Spleen (tissue), 13 donors: ENCODE measurements at places on chromosomes 11 and 22. TPM values are rescaled to one million over a fixed set of nuclear protein-coding genes. Genes with fewer than 3 reads are reported as not detected.

Gene SAA4
- polyA plus RNA-seq, result 0.22 TPM

Gene ANO5
- 0.33 TPM for polyA plus RNA-seq

Gene PATE2
- not detected for polyA plus RNA-seq

Gene DDTL
- polyA plus RNA-seq, result 1.5 TPM

Gene FOLR1
- polyA plus RNA-seq, result 0.10 TPM

Gene LINC01488
- polyA plus RNA-seq, result not detected

Gene PRR33
- polyA plus RNA-seq, result 0.03 TPM

Gene C11orf87
- 0.06 TPM for polyA plus RNA-seq

Gene KDM4E
- not detected for polyA plus RNA-seq

Gene CD151
- polyA plus RNA-seq, result 82.8 TPM

Gene EXT2
- 17.1 TPM for polyA plus RNA-seq

Gene CENATAC
- polyA plus RNA-seq, result 44.1 TPM

GRCh38 chr22:38397189-38398085 is 57.6 kb downstream of the KCNJ4 start:
- DNase-seq, result peak; percentile 89

- DNase-seq, result peak; percentile 92
These were observed 75.9 kb upstream of the PRR5 start for GRCh38 chr22:44625981-44626687.

DNA sequence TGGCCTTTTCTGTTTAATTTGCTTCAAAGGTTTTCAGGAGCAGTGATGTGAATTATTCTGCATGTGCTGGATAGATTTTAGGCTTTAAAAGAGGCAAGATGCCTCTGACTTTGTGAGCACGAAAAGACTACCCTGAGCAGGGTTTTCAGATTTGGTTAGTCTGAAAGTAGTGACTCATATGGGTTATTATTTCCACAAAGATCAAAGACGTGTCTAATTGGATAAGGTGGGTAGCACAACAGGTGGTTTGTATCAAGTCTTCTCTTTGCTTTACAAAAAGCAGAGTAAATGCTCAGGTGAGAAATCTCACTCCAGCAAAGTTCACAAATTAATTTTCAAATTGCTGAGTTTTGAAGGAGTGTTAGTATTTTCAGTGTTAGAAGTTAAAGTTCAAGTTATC is 37.6 kb upstream of the DBX1 start:
- DNase-seq, result no peak

DNA sequence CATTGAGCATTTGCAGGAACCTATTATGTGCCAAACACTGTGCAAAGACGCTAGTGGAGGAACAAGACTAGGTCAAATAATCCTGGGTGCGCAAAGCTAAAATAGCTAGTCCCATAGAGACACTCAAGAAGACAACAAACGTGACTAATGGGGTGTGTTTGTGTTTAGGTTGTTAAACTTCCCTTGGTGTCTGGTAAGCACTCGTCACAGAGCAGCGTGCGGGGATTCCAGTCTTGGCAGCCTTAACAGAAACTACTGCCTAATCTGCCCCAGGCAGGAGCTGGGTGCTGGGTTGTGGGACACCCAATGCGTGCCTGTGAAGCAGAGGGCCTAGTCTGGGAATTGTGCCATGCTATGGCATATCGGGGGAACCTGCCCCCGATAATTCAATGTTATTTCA is 10.8 kb upstream of the CALCB start:
- no peak for DNase-seq

- no peak for DNase-seq
These were observed 58.8 kb upstream of the RDX start for GRCh38 chr11:110355011-110355744.

DNA sequence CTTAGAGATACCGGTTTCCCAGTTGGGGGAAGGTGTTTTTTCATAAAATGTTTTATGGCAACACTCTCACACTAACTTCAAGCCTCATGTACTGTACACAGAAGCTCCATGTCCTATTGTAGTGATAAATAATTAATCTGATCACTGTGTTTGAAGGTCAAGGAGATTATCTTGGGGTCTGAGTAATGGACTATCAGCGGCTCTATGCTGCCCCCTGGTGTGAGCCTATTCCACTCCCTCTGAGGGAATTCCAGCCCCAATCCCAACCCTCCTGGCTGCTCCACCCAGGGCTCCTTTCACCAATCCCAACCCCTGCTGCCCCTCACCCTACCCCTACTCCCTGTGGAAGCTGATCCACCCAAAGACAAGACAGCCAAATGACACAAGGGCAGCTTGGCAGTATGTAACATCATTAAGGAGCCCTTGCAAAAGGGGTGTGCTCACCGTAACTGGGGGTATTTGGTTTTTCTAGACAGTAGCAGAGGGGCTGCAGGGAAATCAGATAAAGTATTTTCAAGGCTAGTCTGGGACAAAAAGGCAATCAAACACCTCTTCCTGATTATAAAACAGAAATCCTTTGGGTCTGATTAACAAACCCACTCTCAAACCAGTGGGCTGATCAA is 22.3 kb downstream of the HPS4 start:
- no peak for DNase-seq

DNA sequence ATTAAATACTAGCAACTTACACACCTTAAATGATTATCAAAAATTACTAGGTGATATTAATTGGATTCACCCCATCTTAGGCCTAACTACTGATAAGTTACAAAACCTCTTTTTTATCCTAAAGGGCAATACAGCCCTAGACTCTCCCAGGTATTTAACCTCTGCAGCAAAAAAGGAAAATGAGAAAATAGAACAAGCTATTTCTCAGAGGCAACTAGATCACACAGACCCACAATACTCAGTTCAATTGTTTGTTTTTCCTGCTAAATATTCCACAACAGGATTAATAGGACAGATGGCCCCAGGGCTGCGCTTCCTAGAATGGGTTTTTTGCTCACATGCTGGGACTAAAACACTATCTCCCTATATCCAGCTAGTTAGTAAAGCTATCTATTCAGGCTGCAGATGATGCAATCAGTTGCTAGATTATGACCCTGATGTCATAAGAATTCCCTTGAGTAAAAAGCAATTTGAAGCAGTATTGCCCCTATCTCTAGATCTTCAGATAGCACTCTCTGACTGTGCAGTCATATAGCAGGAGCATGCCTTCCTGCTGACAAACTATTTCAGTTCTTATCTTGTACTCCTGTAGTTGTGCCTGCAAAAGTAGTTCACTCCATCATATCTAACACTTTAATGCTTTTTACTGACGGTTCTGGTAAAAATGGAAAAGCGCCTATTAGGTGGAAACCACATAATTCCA is 1595.5 kb upstream of the TENM4 start:
- no peak for DNase-seq

- no peak for DNase-seq
These were observed 3.8 kb upstream of the OR5A2 start for GRCh38 chr11:59429924-59430516.

DNA sequence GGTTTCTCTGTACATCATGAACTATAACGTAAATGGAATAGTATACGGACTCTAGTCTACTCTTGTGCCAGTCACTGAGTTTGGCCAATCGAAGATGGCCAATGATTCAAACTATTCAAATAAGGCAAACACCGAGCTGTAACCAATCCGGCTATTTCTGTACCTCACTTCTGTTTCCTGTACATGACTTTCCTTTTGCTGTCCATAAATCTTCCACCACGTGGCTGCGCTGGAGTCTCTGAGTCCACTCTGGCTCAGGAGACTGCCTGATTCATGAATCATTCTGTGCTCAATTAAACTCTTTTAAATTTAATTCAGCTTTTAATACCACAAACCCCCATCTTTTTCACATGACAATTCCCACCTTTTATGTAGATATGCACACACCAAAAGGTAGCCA is 1.5 kb upstream of the JAML start:
- no peak for DNase-seq

DNA sequence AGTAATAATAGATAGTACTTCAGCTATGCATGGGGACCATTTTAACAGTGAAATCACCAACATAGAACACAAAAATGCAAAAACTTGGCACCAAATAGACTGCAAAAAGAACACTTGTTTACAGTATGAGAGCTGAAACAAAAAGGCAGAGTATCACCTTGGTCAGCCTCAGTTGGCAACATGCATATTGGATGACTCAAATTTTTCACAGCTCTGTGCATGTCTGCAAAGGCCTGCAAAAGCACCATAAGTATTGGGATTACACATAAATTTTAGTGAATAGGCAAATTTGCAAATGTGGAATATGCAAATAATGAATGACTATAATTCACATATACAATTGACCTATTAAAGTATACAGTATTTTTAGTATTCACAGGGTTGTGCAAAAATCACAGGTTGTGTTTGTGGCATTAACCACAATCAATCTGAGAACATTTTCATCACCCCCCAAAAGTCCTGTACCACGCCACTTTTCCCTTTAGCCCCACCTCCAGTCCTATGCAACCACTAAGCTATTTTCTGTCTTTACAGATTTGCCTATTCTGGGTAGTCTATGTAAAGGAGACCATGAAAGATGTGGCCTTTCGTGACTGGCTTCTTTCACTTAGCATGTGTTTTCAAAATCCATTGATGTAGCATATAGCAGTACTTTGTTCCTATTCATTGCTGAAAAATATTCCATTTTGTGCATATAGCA is 47.2 kb downstream of the CCDC15 start:
- no peak for DNase-seq

- no peak for DNase-seq
These were observed 2.1 kb downstream of the UBE2L3 start for GRCh38 chr22:21569459-21570170.

DNA sequence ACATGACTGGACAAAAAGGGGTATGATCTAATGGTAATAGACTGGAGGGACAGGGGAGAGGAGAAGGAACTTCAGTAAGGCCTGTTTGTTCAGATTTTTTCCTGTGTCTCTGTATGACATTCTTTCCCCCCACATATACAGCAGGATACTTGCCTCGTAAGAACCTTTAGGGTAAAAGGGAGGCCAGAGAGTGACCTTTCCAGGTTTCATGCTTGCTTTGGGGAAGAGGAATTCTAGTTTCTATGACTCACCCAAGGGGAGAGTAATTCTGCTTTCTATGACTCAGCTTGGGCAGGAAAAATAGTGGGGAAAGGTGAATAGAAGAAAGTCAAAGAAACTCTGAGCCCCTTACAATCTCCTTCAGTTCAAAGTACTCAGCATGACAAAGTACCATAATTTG is 457.0 kb downstream of the DLG2 start:
- no peak for DNase-seq

DNA sequence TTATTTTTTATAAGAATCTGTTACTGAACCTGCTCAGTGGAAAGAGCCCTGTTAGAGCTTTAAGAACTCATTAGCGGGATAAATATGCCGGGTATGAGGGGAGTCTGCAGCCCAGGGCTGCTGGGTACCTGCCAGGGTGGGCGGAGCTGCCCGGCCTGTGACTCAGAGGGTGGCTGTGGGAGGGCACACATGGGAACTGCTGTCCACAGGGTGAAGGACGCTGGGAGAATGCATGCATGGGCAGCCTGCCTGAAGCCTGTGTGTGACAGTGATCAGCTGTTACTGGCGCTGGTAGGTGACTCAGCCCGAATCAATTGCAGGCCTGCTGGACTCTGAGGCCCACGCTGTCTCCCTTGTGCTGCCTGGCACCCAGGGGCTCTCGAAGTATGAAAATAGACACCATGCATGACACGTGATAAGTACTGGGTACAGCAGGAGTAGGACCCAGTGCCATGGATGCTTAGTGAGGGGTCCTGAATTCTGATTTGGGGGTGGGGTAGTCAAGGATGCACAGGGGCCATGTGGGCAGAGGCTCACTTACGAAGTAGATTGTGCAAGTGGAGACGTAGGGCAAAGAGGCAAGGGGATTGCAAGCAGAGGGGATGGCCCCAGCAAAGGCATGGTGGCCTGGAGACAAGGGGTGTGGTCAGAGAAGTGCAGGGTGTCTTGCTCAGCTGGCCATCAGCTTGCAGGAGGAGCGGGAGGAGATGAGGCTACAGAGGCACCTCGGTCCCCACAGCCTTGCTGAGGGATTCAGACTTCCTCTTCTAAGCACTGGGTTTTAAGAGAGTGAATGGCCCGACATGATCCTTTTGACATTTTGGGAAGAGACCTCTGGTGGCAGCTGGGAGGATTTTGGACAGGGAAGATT is 36.5 kb downstream of the GRIK4 start:
- peak; percentile 85 for DNase-seq

GRCh38 chr11:61545341-61545740 is 35.5 kb downstream of the SYT7 start:
- DNase-seq, result no peak

DNA sequence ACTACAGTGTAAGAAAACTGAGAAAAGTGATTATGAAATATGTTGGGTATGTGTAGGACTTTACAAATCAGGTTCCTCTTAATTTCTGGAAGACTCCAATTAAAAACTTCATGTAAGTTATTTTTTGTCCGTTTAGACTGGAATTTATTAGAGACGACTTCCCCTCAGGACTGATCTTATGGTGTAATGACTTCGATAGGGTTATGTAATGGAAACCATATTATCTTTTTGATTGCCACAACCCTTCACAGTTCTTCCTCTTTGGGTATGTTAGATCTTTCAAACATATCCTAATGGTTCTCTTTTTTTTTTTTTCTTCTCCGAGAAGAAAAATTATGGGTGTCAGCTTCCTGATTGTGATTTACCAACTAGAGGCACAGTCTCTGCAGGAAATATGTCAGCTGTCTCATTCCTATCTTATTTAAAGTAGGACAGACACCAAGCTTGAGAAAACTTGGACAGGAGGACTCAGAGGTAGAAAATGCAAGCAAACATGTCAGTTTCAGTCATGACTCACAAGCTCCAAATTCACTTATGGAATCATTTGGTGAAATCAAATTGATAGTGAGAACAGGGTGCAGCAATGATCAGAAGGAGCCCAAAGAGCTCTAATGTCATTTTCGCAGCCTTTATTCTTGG is 11.1 kb upstream of the LDLRAD3 start:
- no peak for DNase-seq

DNA sequence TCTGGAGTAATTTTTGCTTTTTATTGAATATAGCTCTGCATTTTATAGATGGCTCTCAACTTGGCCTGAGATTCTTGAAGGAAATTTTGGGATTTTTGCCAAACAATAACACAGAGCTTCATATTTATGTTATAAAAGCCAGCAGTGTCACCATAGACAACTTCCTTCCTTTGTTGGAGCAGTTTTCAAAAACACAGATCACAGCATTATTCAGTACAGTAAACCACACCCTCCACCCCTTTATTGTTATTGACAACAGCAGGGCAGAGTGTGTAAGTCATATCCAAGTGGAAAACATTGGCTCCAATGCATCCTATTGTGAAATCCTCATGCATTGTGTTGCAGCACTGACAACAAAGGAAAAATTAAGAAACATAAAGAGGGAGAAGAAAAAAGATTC is 62.6 kb upstream of the PRSS23 start:
- DNase-seq, result no peak

- no peak for DNase-seq
These were observed 201.9 kb downstream of the DDX10 start for GRCh38 chr11:108866781-108867180.

- no peak for DNase-seq
These were observed 3.1 kb downstream of the FOSL1 start for GRCh38 chr11:65897020-65897471.

DNA sequence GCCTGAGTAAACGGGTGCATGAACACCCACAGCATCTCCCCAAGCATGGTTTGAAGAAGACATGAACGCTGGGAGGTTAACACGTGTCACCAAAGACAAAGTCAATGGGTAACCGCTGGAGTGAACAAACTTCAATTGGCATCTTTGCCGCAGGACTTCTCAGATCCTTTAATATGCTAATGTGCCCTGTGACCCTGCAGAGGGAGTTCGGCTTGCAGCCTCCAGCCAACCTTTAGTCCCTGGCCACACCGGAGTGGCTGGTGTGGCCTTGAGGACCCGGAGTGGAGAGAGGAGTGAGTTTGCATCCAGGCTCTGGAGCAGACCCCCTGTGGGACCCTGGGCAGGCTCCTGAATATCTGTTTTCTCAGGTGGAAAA is 57.0 kb downstream of the FLRT1 start:
- DNase-seq, result no peak

GRCh38 chr11:61164606-61165424 is 3.6 kb upstream of the VPS37C start:
- no peak for DNase-seq
